Sigmoid colon (tissue), 7 donors: ENCODE measurements at places on chromosomes 12 and 14.

GRCh38 chr14:56400109-56400825 is 179.3 kb upstream of the TMEM260 start:
- DNase-seq = no peak

- peak; percentile 85 for DNase-seq
Observed at GRCh38 chr12:53097564-53098353, at the start of gene IGFBP6. Gene IGFBP6, plus strand, starts transcription at chr12:53097667. Its CDS starts 51 bp downstream, at chr12:53097718.

GRCh38 chr14:74697011-74697410 is 15.9 kb downstream of the AREL1 start:
- no peak for DNase-seq

DNA sequence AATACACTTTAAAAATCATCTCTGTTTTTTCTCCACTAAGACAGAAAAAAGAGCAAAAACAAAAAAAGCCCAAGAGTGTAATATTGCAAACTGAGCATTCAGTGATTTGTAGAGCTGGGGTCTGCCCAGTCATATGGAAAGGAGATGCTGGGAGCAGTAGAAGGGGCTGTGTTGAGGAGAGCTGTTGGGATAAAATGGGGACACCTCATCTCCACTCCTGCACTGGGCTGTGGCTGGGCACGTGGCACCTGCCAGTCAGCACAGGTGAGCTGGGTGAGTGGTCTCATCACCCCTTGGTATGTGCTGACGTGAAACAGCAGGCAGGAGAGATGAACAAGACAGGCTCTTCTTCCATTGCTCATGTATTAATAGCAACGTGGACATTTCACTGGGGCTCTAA is 217.4 kb downstream of the C12orf42 start:
- DNase-seq = no peak

- DNase-seq = no peak
Observed at GRCh38 chr12:80001562-80001961, 66.7 kb upstream of the PPP1R12A start.
